ENCODE measurements at places on chromosomes 7 and 10. TPM values are rescaled to one million over a fixed set of nuclear protein-coding genes. Genes with fewer than 3 reads are reported as not detected.

- DNase-seq = no peak
These were observed 72.9 kb downstream of the ARHGAP21 start for GRCh38 chr10:24650669-24651391.

Gene ZNF25
- 10.5 TPM for polyA plus RNA-seq

DNA sequence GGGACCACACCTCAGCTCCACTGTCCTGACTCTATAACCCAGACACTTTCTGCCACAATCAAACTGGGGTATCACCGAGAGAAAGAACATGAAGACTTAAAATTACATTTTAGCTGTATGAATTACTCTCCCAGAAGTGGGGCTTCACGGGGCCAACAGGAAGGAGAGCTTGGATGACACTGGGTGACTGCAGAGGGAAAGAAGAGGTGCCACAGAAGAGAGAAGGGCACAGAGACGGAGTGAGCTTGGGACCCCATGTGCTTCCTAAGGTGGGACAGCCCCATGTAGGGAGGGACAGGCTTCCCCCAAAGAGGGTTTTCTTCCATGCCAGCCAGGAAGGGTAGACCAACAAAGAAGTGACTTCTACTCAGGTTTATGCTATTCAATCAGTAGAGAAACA is 162.0 kb upstream of the RHEB start:
- DNase-seq = no peak

GRCh38 chr10:22854935-22855421 is 72.9 kb upstream of the ARMC3 start:
- no peak for DNase-seq

DNA sequence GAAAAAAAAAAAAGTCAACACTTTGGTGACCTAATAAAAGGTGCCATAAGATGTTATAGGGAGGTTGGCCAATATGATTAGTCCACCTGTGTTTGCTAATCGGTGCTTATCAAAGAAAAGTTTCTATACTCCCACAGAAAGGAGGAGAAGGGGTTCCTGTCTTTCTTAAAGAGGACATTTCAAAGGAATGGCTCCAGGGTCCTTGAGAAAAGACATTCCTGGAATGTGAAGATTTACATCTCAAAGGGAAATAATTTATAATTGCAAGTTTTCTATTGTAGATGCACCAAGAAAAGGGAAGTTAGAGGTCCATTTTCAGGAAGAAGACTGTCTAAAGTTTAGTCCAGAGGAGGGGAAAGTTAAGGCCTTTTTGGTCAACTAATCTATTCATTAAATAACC is 715.3 kb downstream of the NXPH1 start:
- no peak for DNase-seq

DNA sequence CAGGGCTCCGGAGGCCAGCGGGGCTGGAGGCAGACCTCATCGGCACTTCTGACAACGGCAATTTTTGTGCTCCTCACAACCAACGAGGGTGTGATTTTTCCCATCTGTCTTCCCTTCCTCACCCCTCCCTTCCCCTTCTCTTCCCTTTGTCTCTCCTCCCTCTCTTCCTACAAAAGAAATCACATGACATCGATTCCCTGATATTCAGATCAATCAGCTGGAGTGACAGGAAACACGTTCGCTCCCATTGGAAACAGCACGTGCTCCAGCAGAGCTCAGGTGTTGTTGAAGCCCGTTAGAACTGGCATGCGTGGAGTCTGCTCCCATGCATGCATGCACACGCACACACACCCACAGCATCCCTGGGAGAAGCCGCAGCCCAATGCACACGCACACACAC is 222.4 kb downstream of the PTPRN2 start:
- DNase-seq = no peak

DNA sequence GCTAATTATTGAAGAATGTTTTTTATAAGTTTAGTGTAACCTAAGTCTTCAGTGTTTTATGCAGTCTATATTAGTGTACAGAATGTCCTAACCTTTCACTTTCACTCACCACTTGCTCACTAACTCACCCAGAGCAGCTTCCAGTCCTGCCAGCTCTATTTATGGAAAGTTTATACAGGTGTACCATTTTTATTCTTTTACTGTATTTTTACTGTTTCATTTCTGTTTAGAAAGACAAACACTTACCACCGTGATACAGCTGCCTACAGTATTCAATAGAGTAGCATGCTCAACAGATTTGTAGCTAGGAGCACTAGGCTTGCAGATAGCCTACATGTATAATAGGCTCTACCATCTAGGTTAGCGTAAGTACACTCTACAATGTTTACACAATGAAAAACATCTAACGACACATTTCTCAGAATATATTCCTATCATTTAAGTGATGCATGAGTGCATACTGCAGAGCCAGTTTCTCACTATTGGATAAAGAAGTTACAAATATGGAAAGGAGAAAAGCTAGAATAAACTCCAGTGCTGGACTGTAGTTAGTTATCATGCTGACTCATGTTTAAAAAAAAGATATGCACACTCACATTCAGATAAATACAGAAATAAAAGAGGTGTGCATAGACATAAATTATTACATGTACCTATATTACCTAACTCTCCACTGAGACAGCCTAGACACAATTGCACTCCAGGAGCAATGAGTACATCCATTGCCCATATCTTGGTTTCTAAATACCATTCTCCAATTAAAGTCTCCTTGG is 30.4 kb downstream of the STEAP1B start:
- no peak for DNase-seq

Gene HOXA10
- polyA plus RNA-seq = 148 TPM

DNA sequence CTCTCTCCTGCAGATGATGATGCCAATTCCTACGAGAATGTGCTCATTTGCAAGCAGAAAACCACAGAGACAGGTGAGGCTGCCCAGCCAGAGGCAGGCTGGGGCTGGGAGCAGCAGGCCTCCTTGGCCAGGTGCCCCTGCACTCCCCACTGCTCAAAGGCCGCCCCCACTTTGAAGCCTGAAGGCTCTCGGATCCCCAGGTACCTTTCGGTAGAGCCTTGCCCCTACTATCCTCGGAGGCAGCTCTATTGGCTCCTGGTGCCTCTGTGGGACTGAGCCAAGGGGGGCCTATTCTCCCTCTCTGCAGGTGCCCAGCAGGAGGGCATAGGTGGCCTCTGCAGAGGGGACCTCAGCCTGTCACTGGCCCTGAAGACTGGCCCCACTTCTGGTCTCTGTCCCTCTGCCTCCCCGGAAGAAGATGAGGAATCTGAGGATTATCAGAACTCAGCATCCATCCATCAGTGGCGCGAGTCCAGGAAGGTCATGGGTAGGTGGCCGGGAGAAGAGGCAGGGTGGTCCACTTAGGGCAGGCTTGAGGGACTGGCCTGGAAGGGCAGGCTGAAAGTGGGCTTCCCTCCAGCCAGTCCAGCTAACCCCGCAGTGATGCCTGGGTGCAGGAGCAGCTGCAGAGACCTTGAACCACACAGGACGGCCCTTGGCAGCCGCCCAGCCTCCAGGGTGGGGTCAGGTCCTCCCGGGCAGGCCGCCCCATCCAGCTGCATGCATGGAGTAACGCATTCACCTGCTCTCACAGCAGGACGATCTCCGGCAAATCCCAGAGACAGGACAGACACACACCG is 14.1 kb downstream of the LAT2 start:
- no peak for DNase-seq

All from renal pelvis (tissue), 12 donors.